ENCODE measurements at places on chromosomes 5 and 9. TPM values are rescaled to one million over a fixed set of nuclear protein-coding genes. Genes with fewer than 3 reads are reported as not detected.

Gene SNX24
- 1.3 TPM for total RNA-seq

Gene TTLL11
- total RNA-seq = 1.3 TPM

Gene RNF183
- 7.1 TPM for total RNA-seq

Gene NFIL3
- 1.4 TPM for total RNA-seq
